Smooth muscle cell of the brain vasculature (primary cell): ENCODE measurements at places on chromosomes 2 and 18.

- DNase-seq: no peak
Observed at GRCh38 chr2:55022476-55022875, 27.8 kb downstream of the RTN4 start.

GRCh38 chr2:112959109-112959812, 18.5 kb upstream of the IL36G start:
- no peak for DNase-seq

DNA sequence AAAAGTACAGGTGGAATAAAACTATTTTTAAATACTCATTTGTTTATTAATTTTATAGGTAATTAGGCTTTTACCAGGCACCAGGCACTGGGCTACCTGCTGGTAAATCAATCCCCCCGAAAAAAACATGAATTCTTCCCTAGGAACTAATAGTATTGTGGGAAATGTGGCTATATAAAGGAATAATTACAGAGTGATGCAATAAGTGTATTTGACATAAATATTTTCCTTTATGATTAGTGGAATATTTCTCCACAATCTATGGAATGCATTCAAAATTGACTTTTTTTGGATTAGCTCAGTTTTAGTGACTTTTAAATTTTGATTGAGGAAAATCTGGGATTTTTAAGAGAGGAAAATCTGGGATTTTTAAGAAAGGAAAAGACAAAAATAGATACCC, 109.7 kb upstream of the BZW1 start:
- no peak for DNase-seq

DNA sequence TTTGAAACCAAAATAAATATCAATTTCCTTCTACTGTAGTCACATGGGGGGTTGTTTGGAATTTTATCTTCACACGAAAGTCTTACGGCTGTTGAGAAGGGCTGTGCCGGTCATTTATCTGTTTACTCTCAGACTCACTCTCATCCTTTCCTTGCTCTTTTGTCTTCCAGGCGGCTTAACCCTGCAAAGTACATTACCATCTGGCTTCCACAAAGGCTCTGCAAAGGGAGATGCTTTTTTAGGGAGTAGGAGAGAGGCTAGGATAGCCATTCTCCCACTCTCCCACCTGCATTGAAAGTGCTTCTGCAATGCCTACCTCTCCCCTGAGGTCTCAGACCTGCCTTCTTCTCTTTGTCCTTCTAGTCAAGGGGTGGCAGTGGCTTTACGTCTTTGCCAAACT, 247.6 kb downstream of the MEIS1 start:
- DNase-seq: no peak

GRCh38 chr2:15546297-15547098, 14.6 kb downstream of the NBAS start:
- no peak for DNase-seq

- DNase-seq: peak; percentile 99
Observed at GRCh38 chr2:170530284-170530745, 184.8 kb upstream of the SP5 start.

- DNase-seq: no peak
Observed at GRCh38 chr18:8367217-8367988, 241.8 kb upstream of the RAB12 start.

- no peak for DNase-seq
Observed at GRCh38 chr2:200976710-200977109, 13.2 kb upstream of the ORC2 start.

GRCh38 chr2:101722864-101723263, 25.4 kb downstream of the MAP4K4 start:
- DNase-seq: no peak

- no peak for DNase-seq
Observed at GRCh38 chr2:6342273-6342920, 523.3 kb downstream of the CMPK2 start.

DNA sequence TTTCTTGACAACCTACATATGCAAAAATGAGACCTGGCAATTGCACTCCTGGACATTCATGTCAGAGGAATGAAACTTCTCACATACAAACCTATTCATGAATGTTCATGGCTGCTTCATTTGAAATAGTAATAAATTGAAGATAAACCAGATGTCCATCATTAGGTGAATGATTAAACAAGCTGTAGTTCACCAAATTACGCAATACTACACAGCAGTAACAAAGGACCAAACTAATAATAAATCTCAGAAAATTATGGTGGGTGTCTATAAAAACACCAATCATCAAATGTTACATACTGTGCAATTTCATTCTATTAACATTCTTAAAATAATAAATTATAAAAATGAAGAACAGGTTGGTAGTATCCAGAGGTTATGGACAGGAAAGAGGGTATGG, 13.5 kb downstream of the DOK6 start:
- no peak for DNase-seq

GRCh38 chr18:31203096-31203793, 40.6 kb upstream of the DSC1 start:
- no peak for DNase-seq

DNA sequence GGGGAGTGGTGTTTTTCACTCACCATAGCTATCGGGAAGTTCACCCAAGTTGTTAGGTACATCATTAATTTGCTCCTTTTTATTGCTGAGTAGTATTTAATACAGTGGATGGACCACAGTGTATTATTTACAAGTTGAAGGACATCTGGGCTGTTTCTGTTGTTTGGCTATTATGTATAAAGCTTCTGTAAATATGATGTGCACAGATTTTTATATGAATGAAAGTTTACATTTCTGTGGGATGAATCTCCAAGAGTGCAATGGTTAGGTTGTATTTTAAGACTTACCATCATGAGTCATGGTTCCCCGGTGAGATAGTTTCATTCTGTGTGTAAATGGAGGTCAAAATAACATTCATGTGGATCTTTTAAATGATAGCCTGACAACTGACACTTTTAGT, 337.4 kb downstream of the PTPRM start:
- DNase-seq: peak; percentile 84

- no peak for DNase-seq
Observed at GRCh38 chr2:171287036-171287571, 126.4 kb upstream of the TLK1 start.

- DNase-seq: no peak
Observed at GRCh38 chr2:119366161-119366648, 429 bp downstream of the C2orf76 start.

GRCh38 chr2:95314598-95314963, 17.4 kb downstream of the KCNIP3 start:
- no peak for DNase-seq

DNA sequence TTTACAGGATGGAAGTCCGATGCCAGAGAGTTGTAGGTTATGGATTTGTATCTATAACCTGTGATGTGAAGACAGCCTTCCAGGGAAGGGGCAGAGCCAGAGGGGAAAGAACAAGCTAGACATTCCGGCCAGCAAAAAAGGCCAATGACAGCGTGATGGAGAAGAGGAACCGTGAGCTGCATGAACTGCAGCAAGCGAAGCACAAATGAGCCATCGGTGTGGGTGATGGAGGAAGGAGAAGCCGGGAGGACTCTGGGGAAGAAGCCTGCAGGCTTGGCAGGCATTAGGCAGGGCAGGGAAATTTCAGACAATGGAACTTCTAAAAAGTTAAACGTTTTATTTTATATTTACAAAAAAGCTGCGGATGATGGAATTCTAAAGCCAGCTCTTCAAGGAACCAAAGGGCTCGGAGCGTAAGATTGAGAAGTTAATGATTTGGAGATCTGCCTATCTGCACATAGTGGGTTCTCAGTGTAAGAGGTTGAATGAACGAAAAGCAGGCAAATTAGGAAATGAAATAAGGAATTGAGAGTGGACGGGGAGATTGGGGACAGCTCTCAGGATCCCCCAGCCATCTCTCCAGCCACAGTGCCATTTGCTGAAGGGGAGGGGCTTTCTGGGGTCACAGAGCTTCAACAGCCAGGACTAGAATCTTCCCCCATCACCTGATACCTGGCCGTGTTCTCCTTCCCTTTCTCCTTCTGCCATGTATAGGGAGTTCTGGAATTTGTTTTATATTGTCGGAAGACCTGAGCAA, 28.4 kb downstream of the NGEF start:
- no peak for DNase-seq

- DNase-seq: no peak
Observed at GRCh38 chr2:187509667-187510417, 44.4 kb downstream of the TFPI start.

- DNase-seq: no peak
Observed at GRCh38 chr2:216678813-216679657, 16.3 kb downstream of the IGFBP5 start.
